ENCODE measurements at places on chromosomes 3 and 15.

DNA sequence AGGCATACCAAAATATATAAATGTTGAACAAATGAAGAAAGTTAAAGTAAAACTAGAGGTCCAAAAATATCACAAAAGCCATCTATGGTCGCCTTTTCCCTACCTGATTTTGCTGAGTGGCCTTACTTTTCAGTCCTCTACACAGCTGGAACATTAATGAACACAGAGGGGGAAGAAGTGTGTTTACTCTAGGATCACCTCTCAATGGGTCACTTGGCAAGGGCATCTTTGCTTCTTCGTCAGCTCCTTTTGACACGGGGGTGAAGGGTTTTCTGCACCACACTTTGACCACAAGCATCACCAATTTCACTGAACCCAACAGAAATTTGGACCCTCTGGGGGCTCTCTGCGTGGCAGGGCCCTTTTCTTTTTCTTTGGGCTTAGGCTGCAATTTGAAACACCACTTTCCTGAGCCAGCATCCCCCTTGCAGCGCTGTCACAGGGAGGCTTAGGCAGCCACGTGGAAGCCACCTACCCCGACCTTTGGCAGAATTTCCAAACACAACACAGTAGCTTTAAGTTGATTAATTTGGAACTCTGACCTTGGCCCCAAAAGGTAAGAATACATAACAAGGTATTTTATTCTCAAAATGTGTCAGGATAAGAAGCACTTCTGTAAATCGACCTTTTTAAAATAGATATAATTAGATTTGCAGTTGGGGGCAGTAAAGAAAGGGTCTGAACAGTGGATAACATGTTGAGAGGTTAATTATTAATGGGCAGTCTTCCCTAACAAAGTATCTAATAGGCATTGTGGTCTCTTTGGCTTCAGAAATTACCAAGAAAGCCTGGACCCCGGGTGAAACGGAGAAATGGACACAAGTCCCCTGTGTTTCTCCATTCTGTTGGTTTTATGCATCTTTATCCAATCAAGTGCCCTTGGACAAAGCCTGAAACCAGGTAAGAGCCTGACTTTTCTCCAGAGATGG, at the start of gene LIPC:
Gene LIPC, plus strand, starts transcription at position 771 of the 929 bp plus-strand sequence. Its CDS starts 42 bp downstream, at position 813.
- no peak for DNase-seq

GRCh38 chr3:126679831-126680666, 24.0 kb upstream of the CHCHD6 start:
- DNase-seq: no peak

DNA sequence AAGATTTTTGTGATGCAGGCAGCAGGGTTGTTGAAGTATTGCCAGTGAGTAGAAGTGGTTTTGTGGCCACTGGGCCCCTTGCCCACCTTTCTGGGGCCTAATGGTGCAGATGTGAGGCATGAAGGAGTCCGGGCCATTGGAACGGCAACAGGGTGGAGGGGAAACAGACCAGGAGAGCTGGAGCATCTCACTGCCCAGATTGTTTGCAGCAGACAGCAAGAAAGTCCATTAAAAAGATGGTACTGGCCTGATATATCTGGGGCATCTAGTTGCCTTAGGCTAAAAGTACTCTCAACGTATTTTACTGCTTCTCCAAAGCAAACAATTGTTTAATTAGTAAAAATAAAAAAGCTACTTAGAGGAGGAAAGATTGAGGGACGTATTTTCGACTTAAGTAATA, 298.4 kb downstream of the SATB1 start:
- DNase-seq: no peak

DNA sequence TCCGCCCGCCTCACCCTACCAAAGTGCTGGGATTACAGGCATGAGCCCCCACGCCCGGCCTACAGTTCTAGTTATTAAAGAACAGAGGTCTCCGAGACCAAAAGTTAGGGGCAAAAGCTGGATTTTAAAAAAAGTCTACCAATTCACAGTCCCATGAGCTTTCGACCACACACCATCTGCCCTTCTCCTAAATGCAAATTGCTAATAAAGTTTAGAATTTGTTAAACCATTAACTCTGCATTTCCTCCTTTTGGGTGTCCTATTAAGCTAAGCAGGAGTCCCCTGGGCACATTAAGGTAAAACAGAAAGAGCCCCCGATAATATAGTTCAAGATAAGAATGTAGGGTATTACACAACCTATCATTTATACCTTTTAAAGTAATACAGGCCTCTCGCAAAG, 322.7 kb downstream of the FOXP1 start:
- DNase-seq: no peak

DNA sequence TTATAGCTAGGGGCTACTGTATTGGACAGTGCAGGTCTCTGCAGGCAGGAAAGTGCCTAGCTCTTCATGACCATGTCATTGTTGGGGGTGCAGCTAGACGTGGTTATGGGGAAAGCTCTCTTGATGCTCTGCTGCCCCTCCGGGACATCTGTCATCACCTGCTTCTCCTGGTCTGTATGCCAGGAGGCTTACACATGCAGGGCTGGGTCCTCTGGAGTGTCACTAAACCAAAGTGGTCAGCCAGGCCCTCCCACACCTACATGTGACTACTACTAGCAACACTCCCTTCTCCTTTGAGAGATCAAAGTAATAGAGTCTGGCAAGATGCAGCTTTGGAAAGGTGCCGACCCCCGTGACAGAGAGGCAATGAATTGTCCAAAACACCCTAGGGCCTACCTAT, 98.5 kb downstream of the SST start:
- no peak for DNase-seq

DNA sequence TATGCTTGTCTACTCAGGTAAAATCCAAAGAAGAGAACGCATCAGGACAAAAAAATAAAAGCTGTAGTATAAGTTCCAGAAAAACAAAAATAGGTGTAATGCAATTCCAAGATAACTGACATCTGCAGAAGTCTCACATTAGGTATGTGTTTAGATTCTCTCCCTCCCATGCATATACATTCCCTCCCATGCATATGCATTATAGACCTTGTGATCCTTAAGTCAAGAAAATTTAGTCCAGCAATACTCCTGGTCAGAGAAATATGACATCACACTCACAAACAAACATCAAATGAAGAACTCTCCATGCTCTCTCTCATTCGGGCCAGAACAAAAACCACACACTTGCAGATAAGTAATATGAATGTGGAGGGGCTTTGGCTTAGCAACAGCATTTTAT, 25.3 kb upstream of the STRIT1 start:
- no peak for DNase-seq

DNA sequence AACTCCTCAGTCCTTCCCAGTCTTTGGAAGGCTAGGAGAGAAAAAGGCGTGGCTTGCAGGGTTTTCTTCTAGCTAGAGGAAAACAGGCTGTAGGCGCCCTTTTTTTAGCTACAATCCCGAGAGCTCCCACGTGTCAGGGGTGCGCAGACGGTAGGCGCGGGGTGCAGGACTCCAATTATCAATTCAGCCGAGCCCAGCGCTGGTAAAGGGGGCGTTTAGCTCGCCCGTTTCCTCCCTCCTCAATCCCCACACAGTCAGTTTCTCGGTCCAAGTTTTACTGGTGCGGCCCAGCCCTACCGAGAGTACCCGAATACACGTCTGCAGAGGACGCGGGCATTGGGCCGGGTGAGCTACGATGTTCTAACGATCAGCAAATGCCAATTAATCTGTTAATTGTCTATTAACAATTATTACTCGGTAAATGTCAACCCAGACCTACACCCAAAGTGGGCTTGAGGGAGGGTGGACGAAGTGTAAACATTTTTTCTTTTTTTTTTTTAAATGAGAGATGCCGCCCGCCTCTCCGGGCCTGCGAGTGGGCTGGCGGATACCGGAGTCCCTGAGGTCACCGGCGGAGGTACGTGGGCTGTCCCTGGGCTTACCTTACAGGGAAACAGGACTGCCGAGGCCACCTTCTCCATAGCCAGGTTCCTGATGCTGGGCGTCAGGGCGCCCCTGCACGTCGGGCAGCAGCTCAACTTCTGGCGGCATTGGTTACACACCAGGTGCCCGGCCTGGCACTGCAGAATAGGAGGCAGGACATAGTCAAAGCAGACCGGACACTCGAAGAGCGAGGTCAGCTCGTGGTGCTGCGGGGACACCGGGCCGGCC, 923 bp downstream of the SIAH2 start:
- peak; percentile 70 for DNase-seq

- DNase-seq: no peak
Observed at GRCh38 chr3:73743551-73743950, 118.8 kb upstream of the PDZRN3 start.

- no peak for DNase-seq
Observed at GRCh38 chr3:161413855-161414210, 42.5 kb upstream of the SPTSSB start.

GRCh38 chr3:48845170-48845569, 2.5 kb downstream of the PRKAR2A start:
- DNase-seq: no peak

- DNase-seq: no peak
Observed at GRCh38 chr15:89462198-89462912, 34.0 kb downstream of the RHCG start.

All from muscle of arm (tissue), 14 donors.